ENCODE measurements at places on chromosomes 5 and 9. TPM values are rescaled to one million over a fixed set of nuclear protein-coding genes. Genes with fewer than 3 reads are reported as not detected.

CDO1 gene
- 57.9 TPM for polyA plus RNA-seq

KCNV2 gene
- 0.19 TPM for polyA plus RNA-seq

SHLD3 gene
- 4.9 TPM for polyA plus RNA-seq

PDZD2 gene
- 22.4 TPM for polyA plus RNA-seq

PCDHA11 gene
- polyA plus RNA-seq, result 0.32 TPM

TOR4A gene
- 11.9 TPM for polyA plus RNA-seq

GLIPR2 gene
- polyA plus RNA-seq, result 40.2 TPM

MIER3 gene
- polyA plus RNA-seq, result 36.3 TPM

OR2K2 gene
- not detected for polyA plus RNA-seq

GPR151 gene
- not detected for polyA plus RNA-seq

CCL27 gene
- polyA plus RNA-seq, result 1.1 TPM

LCN1 gene
- not detected for polyA plus RNA-seq

AGTPBP1 gene
- polyA plus RNA-seq, result 28.2 TPM

NTRK2 gene
- 2.7 TPM for polyA plus RNA-seq

CEL gene
- polyA plus RNA-seq, result 1.8 TPM

NUTM2G gene
- 0.92 TPM for polyA plus RNA-seq

CDKN2A gene
- polyA plus RNA-seq, result 0.39 TPM

GBGT1 gene
- 3.6 TPM for polyA plus RNA-seq

MTMR12 gene
- 31.2 TPM for polyA plus RNA-seq

CSF1R gene
- 24.9 TPM for polyA plus RNA-seq

FOXD4L5 gene
- polyA plus RNA-seq, result 0.54 TPM

N4BP3 gene
- polyA plus RNA-seq, result 9.5 TPM

GPSM1 gene
- 43.1 TPM for polyA plus RNA-seq

TMC1 gene
- polyA plus RNA-seq, result 0.63 TPM

SLC24A2 gene
- polyA plus RNA-seq, result 0.46 TPM

HACD4 gene
- 12.3 TPM for polyA plus RNA-seq

AQP7 gene
- polyA plus RNA-seq, result 2.2 TPM

CACNA1B gene
- polyA plus RNA-seq, result 0.37 TPM

FLT4 gene
- polyA plus RNA-seq, result 33.7 TPM

IFNA2 gene
- not detected for polyA plus RNA-seq

C5 gene
- 87.6 TPM for polyA plus RNA-seq

GFPT2 gene
- 5.1 TPM for polyA plus RNA-seq

TOR2A gene
- 17.7 TPM for polyA plus RNA-seq

PCDHGA10 gene
- polyA plus RNA-seq, result 5.4 TPM

BNC2 gene
- 10.7 TPM for polyA plus RNA-seq

GMCL2 gene
- polyA plus RNA-seq, result not detected

EIF4E1B gene
- 0.08 TPM for polyA plus RNA-seq

SELENOP gene
- 826 TPM for polyA plus RNA-seq

GABRA1 gene
- polyA plus RNA-seq, result 0.50 TPM

ADAMTS13 gene
- 8.5 TPM for polyA plus RNA-seq

NR5A1 gene
- polyA plus RNA-seq, result not detected

NEURL1B gene
- 32.4 TPM for polyA plus RNA-seq

LCN15 gene
- polyA plus RNA-seq, result 0.09 TPM

POU5F2 gene
- polyA plus RNA-seq, result not detected

C5orf58 gene
- polyA plus RNA-seq, result 0.31 TPM

PRDM9 gene
- not detected for polyA plus RNA-seq

NIPSNAP3A gene
- 50.3 TPM for polyA plus RNA-seq

CORO2A gene
- 10.0 TPM for polyA plus RNA-seq

MCTP1 gene
- 3.2 TPM for polyA plus RNA-seq

F2RL2 gene
- polyA plus RNA-seq, result 0.42 TPM

IFNA21 gene
- polyA plus RNA-seq, result not detected

ZBTB5 gene
- polyA plus RNA-seq, result 28.7 TPM

LMX1B gene
- 0.10 TPM for polyA plus RNA-seq

MEGF10 gene
- polyA plus RNA-seq, result 1.3 TPM

OMD gene
- 1.4 TPM for polyA plus RNA-seq

All from right lung (tissue), 10 donors.